ENCODE measurements at places on chromosomes 12 and 14.

DNA sequence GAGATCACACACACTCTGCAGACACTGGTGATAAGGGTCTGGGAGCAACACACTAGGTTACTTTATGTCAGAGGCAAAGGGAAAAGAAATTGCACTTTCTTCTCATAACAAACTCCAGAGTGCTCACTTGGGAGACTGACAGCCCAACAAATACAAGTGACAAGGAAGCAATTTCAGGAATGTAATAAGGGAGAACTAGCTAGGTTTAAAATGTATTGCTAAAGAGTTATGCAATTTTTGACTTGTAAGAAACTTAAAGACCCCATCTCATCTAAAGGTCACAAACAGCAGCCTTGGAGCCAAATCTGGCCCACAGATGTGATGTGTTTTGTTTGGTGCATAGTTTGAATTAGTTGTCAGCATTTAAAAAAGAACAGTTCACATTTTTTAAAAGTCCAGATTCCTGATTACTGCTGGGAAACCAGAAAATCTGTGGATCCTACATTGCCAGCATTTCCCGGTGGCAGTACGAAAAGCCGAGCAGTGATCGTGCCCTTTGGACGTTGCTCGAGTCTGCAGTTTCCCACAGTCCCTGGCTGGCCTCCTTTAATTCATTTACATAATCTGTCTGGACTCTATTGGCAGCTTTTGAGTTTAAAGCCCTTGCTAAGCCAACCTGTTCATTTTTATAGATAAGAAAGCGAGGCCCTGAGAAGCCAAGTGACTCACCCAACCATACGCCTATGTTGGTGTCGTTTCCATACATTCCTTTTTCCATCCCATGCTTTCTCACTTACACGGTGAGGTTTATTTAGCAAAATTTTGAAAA, 42.0 kb upstream of the ETV6 start:
- no peak for DNase-seq

DNA sequence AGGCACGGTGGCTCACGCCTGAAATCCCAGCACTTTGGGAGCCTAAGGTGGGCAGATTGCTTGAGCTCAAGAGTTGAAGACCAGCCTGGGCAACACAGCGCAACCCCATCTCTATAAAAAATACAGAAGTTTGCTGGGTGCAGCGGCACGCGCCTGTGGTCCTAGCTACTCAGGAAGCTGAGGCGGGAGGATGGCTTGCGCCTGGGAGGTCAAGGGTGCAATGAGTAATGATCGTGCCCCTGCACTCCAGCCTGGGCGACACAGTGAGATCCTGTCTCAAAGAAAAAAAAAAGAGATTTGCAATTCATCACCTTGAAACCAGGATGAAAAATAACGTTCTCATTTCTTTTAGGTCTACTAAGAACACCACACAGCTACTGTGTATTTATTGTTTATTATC, 4.0 kb downstream of the STX2 start:
- DNase-seq, result no peak

- peak; percentile 60 for DNase-seq
These were observed 3.7 kb downstream of the TMEM253 start for GRCh38 chr14:21104448-21105060.

DNA sequence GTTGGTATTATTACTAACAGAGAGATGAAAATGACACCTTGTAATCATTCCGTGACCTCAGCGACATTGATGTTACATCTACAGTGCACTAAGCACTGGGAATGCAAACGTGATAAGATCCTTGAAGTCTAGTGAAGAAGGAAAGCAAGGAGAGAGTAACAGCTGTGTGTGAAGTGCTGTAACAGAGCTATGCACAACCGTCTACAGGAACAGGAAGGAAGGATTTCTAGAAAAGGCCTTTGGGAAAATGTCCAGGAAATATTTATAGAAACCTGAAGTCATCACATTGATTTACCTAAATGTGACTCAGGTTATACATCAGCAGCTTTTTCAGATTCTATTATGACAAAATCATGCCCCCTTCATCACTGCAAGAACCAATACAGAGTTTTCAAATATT, 304.2 kb upstream of the AMIGO2 start:
- DNase-seq, result no peak

DNA sequence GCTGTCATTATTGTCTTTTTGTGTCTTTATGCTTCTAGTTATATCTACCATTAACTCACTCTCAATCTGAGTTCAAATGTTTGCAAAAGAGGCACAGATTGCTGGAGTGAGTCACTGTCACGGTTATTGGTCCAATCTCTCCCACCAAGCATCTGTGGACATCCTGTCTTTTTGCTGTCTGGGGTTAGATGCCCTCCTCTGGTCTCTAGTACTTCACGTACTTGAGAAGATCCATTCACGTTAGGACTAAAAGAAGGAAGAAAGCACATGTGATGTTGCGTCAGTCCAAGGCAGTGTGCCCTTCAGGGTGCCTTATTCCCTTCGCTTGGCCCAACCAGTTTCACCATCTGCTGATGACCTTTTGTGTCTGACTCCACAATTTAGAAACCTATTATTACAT, 72.3 kb upstream of the STXBP6 start:
- DNase-seq, result no peak

GRCh38 chr12:1518591-1519516, 75.5 kb downstream of the FBXL14 start:
- DNase-seq, result no peak

DNA sequence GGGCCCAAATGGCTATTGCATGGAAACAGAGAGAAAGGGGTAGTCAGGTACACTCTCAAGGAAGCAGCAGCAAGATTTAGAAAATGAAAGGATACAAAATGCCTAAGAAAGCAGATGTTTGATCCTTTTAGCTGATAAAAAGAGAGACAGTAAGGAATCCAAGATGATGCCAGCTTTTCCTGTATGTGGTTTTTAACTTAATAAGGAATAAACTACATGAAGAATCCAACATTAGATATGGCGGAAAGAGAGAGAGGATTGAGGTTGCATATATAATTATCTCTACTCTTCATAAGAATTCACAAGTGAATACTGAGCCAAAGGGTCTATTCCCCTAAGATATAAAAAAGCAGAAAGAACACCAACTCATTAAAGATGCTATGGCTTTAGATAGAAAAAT, 11.6 kb downstream of the TMED10 start:
- no peak for DNase-seq

DNA sequence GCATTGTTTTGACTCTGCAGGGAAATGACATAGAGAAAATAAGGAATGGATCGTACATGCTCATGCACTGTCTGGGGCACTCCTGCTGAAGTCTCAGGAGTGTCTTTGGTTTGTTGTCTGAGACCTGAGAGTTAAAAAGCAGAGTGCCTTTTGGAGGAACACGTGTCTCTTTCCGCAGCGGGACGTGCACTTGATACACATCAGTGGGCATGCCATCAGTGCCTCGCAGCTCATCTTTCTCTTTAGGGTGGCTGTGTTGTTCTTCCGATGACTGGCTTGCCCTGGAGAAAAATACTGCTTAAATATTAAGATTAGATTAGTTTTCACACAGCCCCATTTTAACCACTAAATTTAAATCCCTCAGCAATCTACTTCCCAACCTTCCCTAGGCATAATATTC, 835.9 kb downstream of the DIO2 start:
- DNase-seq, result no peak

- DNase-seq, result no peak
These were observed 27.0 kb downstream of the RIN3 start for GRCh38 chr14:92540472-92541048.

DNA sequence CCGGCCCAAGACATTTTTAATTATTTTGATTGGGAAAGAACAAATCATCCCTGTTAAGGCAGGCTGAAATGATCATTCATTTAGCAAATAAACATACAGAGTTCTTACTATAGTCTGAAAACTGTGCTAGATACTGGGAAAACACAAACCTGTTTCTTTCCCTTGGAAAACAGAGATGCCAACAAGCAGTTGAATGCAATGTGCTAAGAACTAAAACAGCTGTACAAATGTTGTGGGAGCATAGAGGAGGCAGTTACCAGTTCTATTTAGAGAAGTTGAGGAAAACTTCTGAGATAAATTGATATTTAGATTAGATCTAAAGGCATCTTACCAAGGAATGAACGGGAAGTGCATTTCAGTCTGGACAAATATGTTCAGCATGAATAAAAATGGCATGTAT, 3.2 kb upstream of the NECAP1 start:
- no peak for DNase-seq

GRCh38 chr12:88546226-88546625, 34.0 kb downstream of the KITLG start:
- DNase-seq, result no peak

- DNase-seq, result peak; percentile 28
These were observed 906 bp downstream of the MARK3 start for GRCh38 chr14:103385929-103386712.

DNA sequence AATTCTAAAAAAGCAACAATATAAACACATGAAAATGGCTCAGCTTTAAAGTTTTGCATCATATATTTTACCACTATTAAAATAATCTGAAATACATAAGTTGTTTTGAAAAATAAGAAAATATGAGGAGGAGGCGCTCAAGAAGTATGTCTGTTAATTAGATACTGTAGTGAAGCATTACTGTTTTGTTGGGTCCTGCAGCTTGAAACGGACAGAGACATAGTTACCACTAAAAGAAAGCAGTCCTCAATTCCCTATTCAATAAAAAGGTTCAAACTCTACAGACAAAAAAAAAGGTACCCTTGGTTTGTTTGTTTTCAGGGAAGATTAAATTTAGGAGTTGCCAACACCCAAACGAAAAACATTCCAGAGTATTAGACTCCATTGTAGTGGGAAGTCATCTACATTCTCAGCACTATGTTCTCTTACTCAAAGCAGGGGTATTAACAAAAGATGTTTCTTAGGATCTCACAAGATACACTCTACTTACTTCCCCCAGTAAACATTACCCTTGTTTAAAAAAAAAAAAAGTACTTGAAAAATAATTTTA, 3.0 kb downstream of the PAWR start:
- no peak for DNase-seq

GRCh38 chr12:117662620-117663395, 301.4 kb upstream of the NOS1 start:
- no peak for DNase-seq

DNA sequence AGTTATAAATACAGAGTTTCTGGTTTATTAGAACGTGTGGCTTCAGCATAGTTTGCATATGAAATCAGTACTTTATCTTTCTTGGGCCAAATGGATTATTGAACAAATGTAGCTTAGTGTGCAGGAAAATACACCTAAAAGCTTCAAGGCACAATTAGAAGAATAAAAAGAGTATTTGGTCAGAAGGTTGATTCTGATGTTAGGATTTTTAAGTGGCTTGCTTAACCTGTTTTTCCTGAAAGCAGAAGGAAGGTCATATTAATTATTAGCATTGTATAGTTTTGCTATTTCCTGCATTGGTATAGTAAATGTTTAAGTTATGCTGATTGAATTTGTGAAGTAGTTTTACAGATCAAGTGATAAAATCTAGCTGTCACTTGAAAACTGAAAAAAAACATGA, 31.0 kb upstream of the GNS start:
- DNase-seq, result no peak

DNA sequence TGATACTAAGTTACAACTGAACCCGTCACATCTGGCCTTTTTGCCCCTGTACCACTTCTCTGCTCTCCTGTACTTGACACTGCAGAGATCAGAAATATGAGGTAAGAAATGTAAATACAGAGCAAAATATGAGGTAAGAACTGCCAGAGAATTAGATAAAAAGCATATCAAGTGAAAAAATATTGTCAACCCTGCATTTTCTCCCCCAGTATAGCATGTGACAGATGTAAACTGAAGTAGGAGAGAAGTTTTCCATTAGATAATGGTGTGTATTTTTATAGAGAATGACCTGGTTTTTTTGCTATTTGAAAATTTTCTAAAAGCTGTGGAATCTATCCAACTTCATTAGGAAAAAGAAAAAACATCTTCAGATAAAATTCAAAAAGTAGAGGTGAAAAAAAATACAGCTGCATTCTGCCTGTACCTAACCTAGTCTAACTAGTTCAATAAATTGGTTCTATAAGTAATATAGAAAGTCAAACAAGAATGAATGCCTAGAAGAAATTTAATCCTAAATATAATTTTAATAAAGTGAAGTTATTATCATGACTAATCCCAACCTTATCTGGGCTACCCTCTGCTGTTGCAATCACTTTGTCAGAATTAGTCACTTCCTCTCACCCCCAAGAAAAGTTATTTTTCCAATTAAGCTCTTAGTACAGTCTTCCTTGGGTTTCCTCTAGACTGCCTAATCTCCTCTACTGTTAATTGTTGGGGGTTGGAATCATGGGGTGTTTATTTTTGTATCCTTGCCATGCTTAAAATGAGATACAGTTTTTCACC, 210.0 kb downstream of the RASSF9 start:
- no peak for DNase-seq

All from central memory CD4-positive, alpha-beta T cell (primary cell).